SK-N-SH treated with all-trans-retinoic acid at 6 μM for 48 hours (cell line): ENCODE measurements at places on chromosomes 1 and 21.

- ATAC-seq, result peak; percentile 80
These were observed 11.7 kb upstream of the EPHA2 start for GRCh38 chr1:16167331-16168143.

DNA sequence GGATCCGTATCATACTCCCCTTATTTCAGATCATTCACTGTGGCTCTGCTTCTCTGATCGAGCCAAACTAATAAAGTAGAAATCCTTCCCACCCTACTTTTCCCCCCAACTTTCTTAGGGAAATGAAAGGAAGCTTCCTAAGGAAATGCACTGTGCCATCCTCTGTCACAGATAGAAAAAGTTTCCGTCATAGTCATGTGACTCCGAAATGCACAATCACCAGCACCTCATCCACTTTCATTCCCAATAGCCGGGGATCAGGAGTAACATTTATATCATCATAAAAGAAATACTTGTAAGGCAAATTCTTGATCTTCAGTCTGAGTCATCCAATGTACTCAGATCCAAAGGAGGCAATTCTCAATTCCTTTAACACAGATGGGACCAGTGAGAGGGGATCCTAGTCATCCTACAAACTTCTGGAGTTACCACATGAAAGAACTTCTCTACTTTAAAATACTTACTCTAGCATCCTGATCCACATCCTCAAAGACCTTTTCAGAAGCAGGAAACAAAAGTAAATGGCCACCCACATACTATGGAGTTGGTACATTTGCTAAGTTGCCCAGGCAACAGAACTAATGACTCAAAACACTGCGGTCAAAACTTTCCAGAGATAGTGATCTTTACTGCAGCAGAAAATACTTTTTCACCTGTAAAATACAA lies 97.8 kb upstream of the ZC3H11B start:
- ATAC-seq, result peak; percentile 92

DNA sequence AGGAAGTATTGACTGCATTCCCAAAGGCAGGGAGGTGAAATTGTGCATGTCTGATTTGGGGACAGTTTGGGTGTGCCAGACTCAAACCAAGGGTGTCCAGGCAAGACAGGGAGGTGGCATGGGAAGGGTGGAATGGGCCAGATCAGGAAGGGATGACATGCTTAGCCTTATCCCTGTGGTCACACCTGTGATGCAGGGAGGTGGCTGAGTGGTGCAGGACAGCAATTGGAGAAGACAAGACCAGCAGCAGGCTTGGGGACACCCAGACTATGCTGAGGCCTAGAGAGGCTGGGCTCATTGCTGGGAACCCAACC lies 4.0 kb downstream of the FOXO6 start:
- ATAC-seq, result no peak

DNA sequence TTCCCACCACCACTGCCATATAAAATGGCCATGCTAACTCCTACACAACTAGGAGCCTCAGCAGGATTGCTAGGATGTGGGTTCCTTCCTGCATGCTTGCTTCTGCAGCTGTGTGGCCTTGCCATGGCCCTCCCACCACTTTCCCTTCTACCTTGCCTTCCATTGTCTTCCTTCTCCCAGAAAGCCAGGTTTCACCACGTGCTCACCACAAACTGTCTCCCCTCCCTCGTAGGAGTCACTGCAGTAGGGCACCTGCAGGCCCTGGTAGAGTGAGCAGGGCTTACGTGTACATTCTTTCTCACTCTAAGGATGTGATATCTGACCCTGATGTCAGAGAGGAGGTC lies 3.7 kb downstream of the C1orf226 start:
- no peak for ATAC-seq

- no peak for ATAC-seq
These were observed 119.3 kb downstream of the NPHP4 start for GRCh38 chr1:5872886-5873285.

GRCh38 chr1:106600626-106601025 lies 455.8 kb upstream of the PRMT6 start:
- no peak for ATAC-seq

- no peak for ATAC-seq
These were observed 27.5 kb downstream of the HLX start for GRCh38 chr1:220906561-220907334.

DNA sequence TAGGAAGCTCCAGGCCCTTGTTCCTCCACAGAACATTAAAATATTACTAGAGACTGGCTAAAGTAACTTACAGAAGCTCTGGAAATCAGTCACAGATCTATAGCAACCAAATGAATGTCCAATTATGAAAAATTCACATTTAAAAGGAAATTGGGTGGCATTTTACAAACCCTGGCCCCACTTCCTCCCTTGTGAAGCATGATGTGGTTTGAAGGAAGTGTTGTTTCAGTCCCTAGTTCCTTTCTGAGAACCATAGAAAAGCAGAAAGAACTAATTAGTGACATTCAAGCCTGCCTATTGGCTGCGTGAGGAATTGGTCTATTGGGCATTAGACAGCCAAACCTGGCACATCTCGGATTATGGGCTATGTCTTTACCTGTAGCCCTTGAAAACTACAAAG lies 649.7 kb upstream of the NEGR1 start:
- ATAC-seq, result no peak

GRCh38 chr1:203871114-203871880 lies 9.9 kb downstream of the SNRPE start:
- ATAC-seq, result peak; percentile 92

DNA sequence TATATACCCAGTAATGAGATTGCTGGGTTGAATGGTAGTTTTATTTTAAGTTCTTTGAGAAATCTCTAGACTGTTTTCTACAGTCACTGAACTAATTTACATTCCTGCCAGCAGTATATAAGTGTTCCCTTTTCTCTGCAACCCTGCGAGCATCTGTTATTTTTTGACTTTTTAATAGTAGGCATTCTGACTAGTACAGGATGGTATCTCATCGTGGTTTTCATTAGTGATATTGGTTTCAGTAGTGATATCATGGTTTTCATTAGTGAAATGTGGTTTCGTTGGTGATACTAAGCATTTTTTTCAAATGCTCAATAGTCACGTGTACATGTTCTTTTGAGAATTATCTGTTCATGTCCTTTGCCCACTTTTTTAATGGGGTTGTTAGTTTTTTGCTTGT lies 316.8 kb downstream of the PTBP2 start:
- no peak for ATAC-seq

- ATAC-seq, result no peak; the same call in 2 of the 3 replicates
These were observed 4.8 kb downstream of the MX2 start for GRCh38 chr21:41366522-41367151.

DNA sequence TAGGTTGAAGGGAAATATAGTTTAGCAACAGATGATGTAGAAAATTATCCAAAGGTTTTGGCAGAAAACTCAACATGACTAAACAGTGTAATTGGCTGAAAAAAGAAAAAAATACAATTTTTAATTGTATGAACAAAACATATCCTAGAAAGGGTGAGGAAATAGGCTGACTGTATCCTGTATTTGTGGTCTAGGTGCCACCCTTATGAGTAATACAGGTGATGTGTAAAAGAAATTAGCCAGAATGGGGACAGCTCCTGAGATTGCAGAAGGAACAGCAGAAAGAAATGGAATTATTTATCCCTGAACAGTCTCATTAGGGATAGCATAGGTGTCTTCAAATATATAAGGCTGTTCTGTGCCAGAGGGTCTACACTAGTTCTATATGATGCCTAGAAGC lies 24.6 kb downstream of the DNASE2B start:
- no peak for ATAC-seq

- no peak for ATAC-seq
These were observed 73.6 kb upstream of the LYST start for GRCh38 chr1:235940285-235940684.

DNA sequence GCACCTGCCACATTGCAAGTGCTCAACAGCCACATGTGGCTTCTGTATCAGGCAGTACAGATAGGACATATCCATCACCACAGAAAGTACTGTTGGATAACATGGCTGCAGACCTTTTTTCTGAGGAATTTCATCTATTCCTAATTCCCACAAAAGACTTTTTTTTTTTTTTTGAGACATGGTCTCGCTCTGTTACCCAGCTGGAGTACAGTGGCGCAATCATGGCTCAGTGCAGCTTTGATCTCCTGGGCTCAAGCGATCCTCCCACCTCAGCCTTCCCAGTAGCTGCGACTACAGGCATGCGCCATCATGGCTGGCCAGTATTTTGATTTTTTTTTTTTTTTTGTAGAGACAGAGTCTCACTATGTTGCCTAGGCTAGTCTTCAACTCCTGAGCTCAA lies 33.3 kb downstream of the YARS1 start:
- no peak for ATAC-seq

- ATAC-seq, result no peak
These were observed 54.1 kb downstream of the SERINC2 start for GRCh38 chr1:31467005-31467674.

GRCh38 chr1:38815903-38816627 lies 43.5 kb downstream of the RRAGC start:
- ATAC-seq, result no peak

DNA sequence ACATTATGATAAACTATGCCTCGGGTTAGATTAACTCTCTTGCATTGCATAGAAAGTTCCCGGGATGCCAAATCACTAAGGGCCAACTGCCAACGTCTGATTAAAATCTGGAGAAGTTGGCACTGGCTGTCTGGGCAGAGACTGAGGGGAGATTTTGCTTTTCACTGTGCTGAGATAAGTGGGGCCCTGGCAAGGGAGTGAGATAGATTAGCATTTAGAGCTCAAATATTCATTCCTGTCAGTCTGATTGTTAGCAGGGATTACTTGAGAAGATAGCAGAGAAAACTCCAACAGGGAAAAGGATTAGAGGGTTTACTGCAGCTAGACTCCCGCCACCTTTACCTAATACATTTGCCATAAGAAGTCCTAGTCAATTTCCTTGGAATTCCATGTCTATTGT lies 714.1 kb upstream of the CHRM3 start:
- peak; percentile 91 for ATAC-seq

- no peak for ATAC-seq
These were observed 343.0 kb downstream of the USP25 start for GRCh38 chr21:16072737-16073136.

DNA sequence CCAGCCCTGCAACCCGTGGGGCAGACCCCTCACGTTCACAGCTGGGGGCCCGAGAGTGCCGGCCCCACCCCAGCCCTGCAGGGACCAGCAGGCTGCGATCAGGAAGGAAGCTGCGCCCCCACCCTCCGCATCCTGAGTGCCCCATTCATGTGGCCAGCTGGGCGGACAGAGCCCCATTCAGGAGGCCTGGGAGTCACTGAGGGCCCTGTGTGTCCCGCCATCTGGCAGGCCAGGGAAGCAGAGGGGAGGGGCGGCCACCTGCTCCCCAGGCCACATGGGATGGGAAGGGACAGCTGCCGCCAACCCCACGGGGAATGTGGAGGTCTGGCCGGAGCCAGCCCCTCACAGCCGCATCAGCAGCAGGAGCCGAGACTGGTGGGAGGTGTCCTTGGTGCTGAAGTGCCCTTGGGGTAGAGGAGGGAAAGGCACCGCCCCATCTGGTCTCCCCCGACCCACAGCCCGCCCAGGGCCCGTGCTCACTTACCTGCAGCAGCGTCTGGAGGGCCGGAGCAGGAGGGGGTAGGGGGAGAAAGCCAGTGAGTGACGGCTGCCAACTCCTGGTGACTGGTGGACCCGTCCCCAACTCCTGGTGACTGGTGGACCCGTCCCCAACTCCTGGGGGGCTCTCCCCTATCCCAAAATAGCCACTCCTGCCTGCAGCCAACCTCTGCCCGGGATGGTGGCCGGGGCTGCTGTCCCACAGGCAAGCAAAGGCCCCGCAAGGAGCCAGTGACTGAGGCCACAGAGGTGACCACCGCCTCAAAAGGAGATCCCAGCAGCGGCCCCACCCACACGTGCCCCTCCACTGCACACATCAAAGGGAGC lies 8.7 kb downstream of the ACAP3 start:
- ATAC-seq, result 0 out of 3 replicates have a peak, but pooled peaks have one; percentile 11

GRCh38 chr1:156522443-156522970 lies 21.9 kb upstream of the MEF2D start:
- peak; percentile 45 for ATAC-seq

- no peak for ATAC-seq
These were observed 4.1 kb downstream of the MRPL9 start for GRCh38 chr1:151759241-151759640.

DNA sequence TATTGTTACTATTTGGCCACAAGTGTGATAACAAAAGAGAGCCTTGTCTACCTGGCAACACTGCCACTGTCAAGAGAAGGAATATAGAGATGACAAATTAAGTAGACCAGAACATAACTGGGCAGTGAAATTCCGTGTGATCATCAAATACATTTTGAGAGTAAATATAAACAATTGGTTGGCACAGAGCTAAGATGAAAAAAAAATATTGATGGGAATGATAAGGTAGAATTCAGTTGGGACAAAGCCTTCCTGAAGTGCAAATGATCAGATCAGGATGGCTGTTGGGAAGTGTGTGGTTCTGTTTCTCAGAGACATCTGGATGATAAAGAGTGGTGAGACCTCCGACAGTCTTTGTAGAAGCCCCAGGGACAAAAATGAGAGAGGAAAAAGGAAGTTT lies 205.5 kb upstream of the CAMK1G start:
- ATAC-seq, result no peak

GRCh38 chr1:25106352-25106751 lies 126.0 kb downstream of the SYF2 start:
- no peak for ATAC-seq

DNA sequence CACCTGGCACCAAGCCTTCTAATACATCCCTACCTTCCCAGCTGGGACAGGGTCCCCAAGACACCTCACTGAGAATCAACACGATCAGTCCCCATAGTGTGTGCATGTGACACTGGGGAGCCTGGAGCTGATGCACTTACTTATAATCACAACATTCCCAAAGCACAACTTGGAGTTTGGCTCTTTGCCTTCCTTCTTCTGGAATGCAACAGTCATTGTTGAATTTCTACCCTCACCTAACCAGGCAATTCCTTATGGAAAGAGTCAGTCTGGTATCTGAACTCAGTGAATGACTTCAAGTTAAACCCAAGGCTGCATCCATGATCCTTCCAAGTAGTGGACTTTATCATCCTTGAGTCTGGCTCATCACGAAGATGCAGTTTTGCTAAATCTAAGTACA lies 86.1 kb downstream of the DSCAM start:
- ATAC-seq, result no peak

DNA sequence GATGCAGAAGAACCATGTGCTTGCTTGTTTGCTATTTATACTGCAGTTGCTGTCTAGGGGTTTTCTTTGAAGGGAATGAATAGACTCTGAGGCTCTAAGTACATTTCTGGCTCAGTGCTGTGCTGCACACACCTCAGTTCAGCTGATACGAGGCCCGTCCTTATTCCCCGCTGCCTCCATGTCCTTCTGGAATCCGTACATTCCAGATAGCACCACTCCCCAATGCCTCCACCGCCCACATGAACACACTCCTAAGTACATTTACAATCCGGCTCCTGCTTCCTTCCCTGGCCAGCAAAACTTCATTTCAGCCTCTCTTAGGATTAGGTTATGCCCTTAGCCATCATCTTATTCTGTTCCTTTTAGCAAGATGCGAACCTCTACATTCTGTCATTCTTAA lies 57.1 kb downstream of the KCNC4 start:
- ATAC-seq, result no peak

- ATAC-seq, result no peak
These were observed 20.2 kb downstream of the PROK1 start for GRCh38 chr1:110471131-110471530.

DNA sequence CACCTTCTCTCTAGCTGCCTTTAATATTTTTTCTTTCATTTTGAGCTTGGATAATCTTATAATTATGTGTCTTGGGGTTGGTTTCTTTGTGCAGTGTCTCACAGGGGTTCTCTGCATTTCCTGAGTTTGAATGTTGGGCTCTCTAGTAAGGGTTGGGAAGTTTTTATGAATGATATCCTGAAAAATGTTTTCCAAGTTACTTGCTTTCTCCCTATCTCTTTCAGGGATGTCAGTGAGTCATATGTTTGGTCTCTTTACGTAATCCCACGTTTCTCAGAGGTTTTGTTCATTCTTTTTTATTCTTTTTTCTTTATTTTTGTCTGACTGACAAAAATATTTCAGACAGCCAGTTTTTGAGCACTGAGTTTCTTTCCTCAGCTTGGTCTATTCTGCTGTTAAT lies 55.4 kb upstream of the CCDC190 start:
- no peak for ATAC-seq
